ENCODE measurements at places on chromosomes 1 and 21. TPM values are rescaled to one million over a fixed set of nuclear protein-coding genes. Genes with fewer than 3 reads are reported as not detected.

DNA sequence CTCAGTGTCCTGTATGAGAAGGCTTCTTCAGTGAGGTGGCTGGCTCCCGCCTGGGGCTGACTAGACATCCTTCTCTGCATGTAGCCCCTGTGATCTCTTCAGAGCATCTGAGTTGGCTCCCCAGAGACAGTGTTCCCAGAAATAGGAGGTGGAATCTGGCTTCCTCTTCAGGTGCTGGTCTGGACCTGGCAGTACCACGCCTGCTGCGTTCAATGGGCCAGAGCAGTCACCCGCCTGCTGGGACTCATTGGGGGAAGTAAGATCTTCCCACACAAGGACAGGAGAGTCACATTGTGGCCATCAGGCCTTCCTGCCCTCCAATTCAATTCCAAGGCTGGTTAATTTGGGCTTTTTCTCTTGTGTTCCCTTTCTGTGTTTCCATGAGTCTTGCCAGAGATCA, 51.0 kb downstream of the ADARB1 start:
- no peak overlapping the region for H3K4me3 ChIP-seq
- DNase-seq, result no peak
- peaks cover 43% of the 10 kb centered on the region for H3K4me1 ChIP-seq
- H3K27ac ChIP-seq, result peak overlapping the region; percentile 31

DNA sequence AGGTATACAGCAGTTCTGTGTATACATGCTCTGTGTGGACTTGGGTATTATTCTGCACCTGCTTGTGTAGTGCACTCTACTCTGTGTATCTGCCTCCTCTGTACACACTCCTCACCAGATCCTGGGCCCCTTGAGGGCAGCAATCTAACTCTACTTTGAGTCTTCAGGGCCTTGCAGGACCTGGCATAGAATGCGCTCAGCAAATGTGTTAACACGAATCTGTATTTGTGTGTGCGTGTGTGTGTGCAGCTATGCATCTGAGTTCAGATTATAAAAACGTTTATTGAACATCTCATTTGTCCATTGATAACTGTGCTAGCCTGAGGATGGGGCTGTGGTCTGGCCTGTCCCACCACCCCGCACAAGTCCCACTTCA, 3.9 kb upstream of the MEF2D start:
- H3K4me3 ChIP-seq, result peak overlapping the region; percentile 14
- H3K27me3 ChIP-seq, result no peaks in the 10 kb centered on the region
- peak overlapping the region; percentile 99 for H3K27ac ChIP-seq
- DNase-seq, result no peak

DNA sequence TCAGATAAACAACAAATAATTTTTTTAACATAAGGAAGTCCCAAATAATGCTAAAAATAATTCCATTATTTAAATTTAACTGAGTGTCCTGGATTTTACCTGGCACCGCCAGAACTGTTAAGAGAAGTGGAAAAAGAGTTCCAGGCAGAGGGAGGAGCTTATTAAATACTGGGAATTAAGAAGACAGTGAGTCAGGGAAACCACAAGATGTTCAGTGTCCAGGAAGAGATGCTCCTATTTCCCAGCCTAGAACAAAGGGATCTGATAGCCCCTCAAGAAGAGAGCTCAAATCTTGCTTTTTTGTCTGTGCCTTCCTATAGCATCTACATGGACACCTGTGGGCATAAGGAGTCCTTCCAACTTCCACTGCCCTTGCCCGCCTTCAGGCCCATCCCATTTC, 85.9 kb downstream of the PGM1 start:
- peaks cover 18% of the 10 kb centered on the region for H3K4me1 ChIP-seq
- H3K27me3 ChIP-seq, result no peaks in the 10 kb centered on the region
- H3K27ac ChIP-seq, result no peak overlapping the region
- H3K36me3 ChIP-seq, result no peaks in the 10 kb centered on the region
- no peak overlapping the region for H3K4me3 ChIP-seq

DNA sequence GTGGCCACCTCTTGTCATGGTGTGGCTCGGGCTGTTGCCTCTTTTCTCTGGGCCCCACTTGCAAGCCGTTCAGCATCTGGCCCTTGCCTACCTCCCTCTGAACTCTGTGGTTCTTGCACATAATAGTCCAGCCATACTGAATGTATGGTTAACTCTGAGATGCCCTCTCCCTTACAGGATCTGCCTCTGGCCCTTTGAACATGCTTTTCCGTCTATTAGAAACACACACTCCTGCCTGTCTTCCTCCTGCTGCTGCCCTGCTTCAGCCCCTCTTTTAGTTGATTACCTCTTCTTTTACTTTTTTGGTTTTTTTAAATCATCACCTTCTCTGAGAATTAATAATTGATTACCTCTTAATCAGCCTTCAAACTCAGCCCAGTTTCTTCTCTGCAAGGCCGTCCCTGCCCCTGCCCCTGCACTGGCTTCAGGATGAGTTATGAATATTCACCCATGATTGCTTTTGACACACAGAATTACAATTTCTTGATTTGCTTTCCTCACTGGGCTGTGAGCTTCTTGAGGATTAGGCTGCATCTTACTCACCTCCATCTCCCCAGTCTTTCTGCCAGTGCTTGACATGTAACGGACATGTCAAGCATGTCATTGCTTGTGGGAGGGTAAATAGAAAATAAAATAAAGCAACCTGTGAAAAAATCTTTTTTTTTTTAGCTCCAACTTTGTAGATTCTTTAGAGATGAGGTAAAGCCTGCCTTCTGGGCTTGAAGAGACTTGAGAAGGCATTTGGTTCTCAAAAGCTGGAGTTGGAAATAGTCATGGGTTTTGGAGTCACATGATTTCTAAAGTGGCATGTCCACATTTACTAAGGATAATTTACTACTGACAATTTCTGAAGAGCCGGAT, 158.3 kb downstream of the PLXNA2 start:
- H3K4me3 ChIP-seq, result no peak overlapping the region
- no peaks in the 10 kb centered on the region for H3K27me3 ChIP-seq
- DNase-seq, result peak; percentile 5
- H3K36me3 ChIP-seq, result peaks cover 3% of the 10 kb centered on the region
- H3K4me1 ChIP-seq, result peaks cover 45% of the 10 kb centered on the region
- no peak overlapping the region for H3K27ac ChIP-seq

DNA sequence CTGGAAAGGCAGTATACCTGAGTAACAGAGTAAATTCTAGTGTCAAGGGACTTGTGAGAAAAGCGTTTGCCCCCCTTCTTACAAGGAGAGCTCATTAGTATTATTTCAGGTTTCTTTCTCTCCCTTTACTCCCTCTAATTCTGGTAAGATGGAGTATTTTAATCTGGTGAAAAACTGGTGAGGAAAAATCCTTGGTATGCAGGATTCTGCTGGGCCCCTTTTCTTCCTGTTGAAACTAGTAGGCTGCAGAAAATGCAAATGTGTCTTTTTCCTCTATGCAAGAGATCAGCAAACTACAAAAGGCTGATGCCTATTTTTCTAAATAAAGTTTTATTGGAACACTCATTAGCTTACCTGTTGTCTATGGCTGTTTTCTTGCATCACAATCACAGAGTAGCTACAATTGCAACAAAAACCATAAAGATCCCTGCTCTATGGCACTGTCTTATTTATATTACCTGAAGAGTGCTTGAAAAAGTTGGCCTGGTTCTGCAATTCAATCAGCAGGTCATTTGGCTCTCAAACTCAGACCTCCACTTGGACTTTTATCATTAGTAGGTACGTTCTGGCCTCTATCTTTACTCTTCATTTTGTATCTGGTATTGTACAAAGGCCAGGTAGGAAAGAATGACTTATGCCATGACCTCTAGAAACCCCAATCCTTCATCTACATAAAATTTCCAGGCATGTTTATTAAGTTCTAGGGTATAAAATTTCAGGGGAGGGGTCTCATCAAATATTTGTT, 109.6 kb downstream of the AKT3 start:
- no peak for DNase-seq
- peaks cover 15% of the 10 kb centered on the region for H3K4me1 ChIP-seq
- peak overlapping the region; percentile 62 for H3K27ac ChIP-seq
- H3K36me3 ChIP-seq, result no peaks in the 10 kb centered on the region
- no peak overlapping the region for H3K4me3 ChIP-seq

DNA sequence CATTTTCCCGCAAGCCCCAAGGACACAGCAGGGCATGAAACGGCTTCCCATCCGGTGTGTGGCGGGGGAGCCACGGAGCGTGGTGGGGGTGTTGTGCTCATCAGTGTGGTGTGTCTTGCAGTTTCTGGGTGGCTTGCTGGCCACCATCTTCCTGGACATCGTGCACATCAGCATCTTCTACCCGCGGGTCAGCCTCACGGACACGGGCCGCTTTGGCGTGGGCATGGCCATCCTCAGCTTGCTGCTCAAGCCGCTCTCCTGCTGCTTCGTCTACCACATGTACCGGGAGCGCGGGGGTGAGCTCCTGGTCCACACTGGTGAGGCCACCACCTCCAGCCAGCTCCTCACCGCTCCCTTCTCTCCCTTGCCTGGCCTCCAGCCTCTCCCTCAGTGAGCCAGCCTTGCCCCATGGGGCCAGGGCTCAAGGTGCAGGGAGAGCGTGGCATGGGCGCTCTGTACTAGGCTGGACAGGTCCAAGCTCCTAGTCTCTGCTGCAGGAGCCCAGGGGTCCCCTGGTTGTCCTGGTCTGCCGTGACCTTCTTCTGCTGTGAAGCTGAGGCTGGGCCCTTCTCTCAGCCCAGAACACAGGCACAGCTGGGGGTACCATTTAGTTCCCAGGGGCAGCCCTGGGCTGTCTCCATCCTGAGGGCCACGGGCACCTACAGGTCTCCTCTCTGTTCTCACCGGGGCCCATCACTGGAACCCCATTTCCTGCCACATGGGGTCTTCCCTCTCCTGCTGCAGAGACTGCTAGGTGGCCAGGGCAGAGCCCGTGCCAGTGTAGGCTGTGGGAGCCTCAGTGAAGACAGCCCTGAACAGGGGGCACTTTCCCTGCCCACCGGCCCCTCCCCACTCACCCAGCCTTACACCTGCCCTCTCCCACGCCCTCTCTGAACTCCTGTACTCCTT, 12.6 kb downstream of the AGTRAP start:
- no peak for DNase-seq
- H3K27ac ChIP-seq, result no peak overlapping the region
- peaks cover 3% of the 10 kb centered on the region for H3K36me3 ChIP-seq
- H3K27me3 ChIP-seq, result no peaks in the 10 kb centered on the region
- H3K4me1 ChIP-seq, result peaks cover 22% of the 10 kb centered on the region

Gene HRNR
- total RNA-seq, result not detected

DNA sequence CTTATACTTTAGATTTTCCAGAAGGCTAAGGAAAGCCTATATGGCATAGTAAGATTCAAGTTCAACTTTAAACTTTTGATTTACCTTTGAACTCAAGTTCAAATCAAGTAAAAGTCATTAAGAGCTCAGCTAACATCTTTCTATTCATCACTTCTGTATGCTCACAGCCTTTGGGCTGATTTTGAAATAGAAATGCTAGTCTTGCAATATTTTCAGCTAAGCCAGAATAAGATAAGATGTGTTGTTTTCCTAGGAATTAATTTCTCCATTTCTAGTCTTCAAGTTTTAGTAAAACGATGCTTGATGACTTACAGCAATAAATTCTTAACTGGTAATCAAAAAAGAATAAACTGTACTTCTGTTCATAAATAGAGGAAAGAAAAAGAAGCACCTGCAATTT, 35.6 kb downstream of the ATP1B1 start:
- no peaks in the 10 kb centered on the region for H3K27me3 ChIP-seq
- H3K27ac ChIP-seq, result no peak overlapping the region
- DNase-seq, result no peak
- H3K4me3 ChIP-seq, result no peak overlapping the region

GRCh38 chr21:32311621-32312020, 13.0 kb downstream of the MRAP start:
- peaks cover 4% of the 10 kb centered on the region for H3K36me3 ChIP-seq
- H3K27ac ChIP-seq, result no peak overlapping the region
- DNase-seq, result no peak
- H3K4me3 ChIP-seq, result no peak overlapping the region
- no peaks in the 10 kb centered on the region for H3K27me3 ChIP-seq

Gene SF3B4
- total RNA-seq, result 19.1 TPM

Gene NR1I3
- 0.33 TPM for total RNA-seq

GRCh38 chr1:6221210-6221784, 14.5 kb downstream of the ICMT start:
- H3K36me3 ChIP-seq, result peaks cover 20% of the 10 kb centered on the region

Gene SMIM34
- total RNA-seq, result not detected

Gene LCE1E
- total RNA-seq, result not detected

Gene LCE1A
- total RNA-seq, result not detected

Gene SERINC2
- 6.7 TPM for total RNA-seq

Gene GPR61
- 3.3 TPM for total RNA-seq

Gene FCRL6
- total RNA-seq, result not detected

Gene GPR52
- 1.9 TPM for total RNA-seq

- H3K4me3 ChIP-seq, result no peak overlapping the region
- H3K4me1 ChIP-seq, result no peaks in the 10 kb centered on the region
- DNase-seq, result no peak
- H3K36me3 ChIP-seq, result no peaks in the 10 kb centered on the region
These were observed 21.1 kb downstream of the DLGAP3 start for GRCh38 chr1:34908369-34908768.

Gene CREG1
- 139 TPM for total RNA-seq

DNA sequence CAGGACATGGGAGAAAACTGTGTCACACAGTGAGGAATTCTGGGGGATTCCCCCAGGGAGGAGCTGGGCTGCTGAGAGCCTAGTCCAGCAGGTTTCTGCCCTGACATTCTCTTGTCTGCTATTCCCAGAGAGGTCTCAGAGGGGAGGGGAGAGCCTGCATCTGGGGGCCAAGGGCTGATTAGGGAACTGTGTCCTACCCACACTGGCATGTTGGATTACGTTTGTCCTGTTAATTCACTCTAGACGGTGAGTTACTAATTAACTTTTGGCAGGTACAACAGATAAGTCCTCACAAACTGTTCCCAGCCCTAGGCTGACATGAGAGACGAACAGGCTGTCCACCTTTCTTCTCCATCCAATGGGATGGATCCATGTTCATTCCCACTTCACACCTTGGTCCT, 2.6 kb upstream of the SH3BGRL3 start:
- H3K4me3 ChIP-seq, result no peak overlapping the region
- no peak for DNase-seq
- H3K27ac ChIP-seq, result no peak overlapping the region
- peaks cover 26% of the 10 kb centered on the region for H3K36me3 ChIP-seq

Gene INKA2
- 7.5 TPM for total RNA-seq

DNA sequence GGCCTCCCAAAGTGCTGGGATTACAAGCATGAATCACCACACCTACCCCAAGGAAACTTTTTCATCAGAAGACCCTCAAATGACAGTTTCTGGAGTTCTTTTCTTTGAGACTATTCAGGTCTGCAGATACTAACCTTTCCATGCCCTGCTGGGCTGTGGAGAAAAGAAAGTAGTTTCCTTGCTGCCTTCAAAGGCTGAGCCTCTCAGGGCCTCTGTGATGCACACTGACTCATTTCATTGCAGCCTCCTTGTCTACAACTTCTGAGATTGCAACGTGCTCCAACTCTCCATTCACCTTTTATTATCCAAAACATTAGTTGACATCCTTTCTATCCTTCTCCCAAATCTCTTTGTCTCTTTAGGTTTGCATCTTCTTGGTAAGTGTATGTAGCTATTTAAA, 8.8 kb upstream of the SAMSN1 start:
- H3K27me3 ChIP-seq, result no peaks in the 10 kb centered on the region
- no peak overlapping the region for H3K27ac ChIP-seq
- no peaks in the 10 kb centered on the region for H3K36me3 ChIP-seq

Data from cardiac muscle cell (in vitro differentiated cells and primary cell).